ENCODE measurements at places on chromosomes 2 and 18.
A peak's percentile ranks its signal among the peaks of the same experiment; 100 is the strongest.

DNA sequence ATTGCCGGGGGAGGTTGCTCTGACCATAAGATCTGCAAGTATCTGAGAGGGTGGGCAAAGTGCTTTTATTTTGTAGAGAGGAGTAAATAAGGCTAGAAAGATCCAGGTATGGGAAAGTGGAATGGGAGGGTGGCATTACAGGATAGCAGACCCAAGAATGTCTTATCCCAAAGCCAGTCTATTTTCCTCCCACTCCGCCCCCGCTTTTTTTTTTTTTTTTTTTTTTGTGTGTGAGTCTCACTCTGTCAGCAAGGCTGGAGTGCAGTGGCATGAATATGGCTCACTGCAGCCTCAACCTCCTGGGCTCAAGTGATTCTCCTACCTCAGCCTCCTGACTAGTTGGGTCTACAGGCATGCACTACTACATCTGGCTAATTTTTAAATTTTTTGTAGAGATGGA, 31.5 kb downstream of the ARID5A start:
- DNase-seq = no peak

DNA sequence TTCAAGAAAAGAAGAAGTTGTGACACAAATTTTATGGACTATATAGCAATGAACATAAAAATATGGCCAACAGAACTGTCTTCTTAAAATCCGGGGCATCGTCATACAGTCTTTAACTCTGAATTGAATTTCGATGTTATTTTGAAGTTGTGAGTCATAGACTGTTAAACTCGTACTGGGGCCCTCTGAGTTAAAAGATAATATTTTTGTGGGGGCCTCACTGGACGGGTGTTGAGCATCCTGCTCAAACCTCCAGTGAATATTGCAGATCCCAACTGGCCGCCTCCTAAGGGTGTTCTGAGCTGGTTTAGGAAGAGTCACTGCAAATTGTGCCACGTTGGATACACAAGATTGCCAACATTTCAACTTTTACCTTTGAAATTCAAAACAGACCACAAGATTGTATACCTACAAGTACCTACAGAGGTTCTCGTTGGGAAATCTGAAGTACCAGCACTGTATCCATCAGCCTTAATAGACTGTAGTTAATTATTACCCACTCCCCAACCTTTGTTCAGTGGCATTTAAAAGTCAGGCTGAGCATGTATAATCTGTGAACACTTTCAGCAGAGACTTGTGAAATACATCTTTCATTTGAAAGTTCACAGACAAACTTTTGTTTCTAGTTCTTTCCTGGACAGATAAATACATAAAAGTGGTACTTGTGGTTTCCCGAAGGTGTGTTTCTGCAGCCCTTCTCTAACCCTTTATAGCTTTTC, 27.8 kb downstream of the KLHL23 start:
- DNase-seq = no peak

- DNase-seq = no peak
Observed at GRCh38 chr18:73331212-73331772, 463.5 kb upstream of the NETO1 start.

DNA sequence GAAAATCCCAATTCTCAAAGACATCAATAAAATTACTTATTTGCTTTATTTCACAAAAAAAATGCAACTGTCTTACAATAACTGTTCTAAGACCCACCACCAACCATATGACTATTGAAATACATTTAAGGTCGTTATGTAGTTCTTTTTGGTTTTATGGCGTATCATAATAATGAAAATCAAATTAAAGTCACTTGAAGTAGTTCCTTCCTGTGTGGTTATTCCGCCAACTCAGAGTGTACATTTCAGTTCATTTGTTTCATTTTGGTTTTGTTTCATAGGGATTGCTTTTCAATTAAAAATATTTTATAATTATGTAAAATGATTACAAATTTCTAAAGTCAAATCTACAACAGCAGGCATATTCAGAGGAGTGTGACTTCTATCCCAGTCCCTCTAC, 45.9 kb upstream of the AAK1 start:
- DNase-seq = no peak

- no peak for DNase-seq
Observed at GRCh38 chr2:236366049-236366387, 101.8 kb upstream of the ASB18 start.

- DNase-seq = no peak
Observed at GRCh38 chr2:69989441-69990105, 28.1 kb upstream of the ASPRV1 start.

DNA sequence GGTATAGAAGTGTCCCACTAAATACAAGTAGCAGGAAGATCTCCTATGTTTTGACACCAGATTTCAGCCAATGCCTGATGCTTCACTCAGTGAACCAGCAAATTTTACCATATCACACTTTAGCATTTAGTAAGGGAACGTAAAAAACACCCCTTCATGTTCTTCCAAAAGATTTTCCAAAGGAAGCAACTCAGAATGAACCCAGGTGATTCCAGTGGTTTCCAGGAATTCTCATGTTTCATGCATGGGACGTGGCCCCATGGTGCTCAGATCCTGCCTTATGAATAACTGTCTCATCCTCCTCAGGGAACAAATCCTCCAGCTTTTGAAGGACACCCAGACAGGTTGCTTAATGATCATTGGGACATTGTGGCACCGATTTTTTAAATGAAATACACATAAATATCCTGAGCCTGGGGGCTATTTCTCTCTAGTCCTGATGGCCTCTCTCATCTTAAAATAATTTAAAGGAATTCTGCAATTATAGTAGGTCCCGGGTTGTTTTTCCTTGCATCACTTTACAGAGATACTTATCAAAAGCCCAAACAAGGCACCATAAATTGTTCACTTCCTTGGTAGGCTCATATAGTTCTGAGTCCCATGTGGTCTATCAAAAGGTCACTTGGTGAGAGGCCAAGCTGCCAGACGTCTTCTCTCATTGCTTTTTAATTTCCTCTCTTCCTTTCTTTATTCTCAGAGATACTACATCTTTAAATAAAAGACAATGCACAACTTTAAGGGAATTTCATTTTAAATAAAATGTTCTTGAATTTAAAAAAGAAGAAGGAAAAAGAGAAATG, 261.0 kb downstream of the ZNF516 start:
- DNase-seq = no peak

DNA sequence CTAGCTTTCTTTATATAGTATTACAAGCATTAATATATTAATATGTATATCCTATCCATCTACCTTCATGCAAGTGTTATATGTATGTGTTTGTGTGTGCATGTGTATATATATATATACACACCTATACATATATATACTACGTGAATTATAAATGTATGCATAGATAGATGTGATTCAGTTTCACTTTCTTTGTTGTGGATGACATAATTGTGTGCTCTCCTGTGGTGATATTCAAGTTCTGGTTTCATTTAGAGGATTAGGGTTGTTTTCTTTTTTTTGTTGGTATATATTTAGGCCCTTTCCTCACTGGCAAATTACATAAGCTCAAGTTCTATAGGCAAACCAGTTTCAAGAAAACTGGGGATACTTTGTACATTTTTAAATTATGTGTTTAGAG, 225.7 kb upstream of the FANCL start:
- DNase-seq = no peak

- DNase-seq = no peak
Observed at GRCh38 chr2:81901017-81901416, 1596.5 kb upstream of the LRRTM1 start.

DNA sequence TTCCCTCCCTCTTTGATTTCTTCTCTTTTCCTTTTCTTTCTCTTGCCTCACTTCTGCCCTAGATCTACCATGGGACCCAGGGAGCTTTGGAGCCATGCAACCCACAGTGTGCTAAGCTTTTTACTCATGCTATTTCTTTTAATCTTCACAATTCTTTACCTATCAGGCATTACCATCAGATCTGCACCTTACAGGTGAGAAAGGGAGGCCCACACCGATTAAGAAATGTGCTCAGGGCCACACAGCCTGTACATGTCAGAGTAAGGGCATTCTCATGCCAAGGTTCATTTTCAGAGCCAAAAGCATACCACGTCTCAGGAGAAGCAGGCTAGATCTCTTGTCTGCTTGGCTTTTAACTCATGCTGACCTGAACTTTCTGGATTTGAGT, 161.9 kb downstream of the RPIA start:
- no peak for DNase-seq

GRCh38 chr18:50853863-50854271, 25.1 kb upstream of the ME2 start:
- DNase-seq = no peak

- DNase-seq = no peak
Observed at GRCh38 chr2:118845005-118845521, 2.4 kb downstream of the EN1 start.

- DNase-seq = no peak
Observed at GRCh38 chr2:211724933-211725332, 813.7 kb downstream of the ERBB4 start.

GRCh38 chr18:49476664-49477411, 10.2 kb downstream of the C18orf32 start:
- peak; percentile 14 for DNase-seq

DNA sequence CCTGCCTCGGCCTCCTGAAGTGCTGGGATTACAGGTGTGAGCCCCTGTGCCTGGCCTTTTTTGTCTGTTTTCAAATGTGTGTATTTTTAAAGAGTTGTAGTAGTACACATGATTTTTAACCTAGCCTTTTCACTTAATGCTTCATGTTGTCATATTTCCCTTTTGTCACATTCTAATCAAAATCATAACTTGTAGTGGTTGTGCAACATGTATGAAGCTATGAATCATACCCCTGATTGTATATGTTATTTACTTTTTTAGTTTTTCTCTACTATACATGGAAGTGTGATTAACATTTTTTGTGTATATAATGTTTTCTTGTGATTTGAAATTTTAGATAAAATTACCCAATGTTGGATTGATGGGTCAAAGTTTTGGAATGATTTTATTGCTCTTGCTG, 8.5 kb downstream of the GEN1 start:
- no peak for DNase-seq

DNA sequence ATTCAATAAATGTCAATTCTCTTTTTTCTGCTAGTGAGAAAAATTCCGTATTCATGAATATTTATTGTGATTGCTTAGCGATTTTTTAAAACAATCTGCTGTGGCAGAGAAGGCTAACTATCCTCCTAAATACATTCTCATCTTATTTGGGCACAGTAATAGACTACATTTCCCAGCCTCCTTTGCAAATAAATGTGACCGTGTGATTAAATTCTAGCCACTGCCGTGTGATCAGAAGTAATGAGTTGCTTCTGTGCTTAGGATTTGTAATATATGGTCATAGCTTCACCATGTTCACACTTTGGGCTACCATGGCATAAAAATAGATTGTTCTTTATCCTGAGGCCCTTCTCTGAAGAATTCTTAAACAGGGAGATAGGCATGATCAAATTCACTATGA, 179.6 kb downstream of the FAM124B start:
- DNase-seq = no peak

GRCh38 chr2:176665086-176665485, 395.8 kb downstream of the MTX2 start:
- DNase-seq = no peak

DNA sequence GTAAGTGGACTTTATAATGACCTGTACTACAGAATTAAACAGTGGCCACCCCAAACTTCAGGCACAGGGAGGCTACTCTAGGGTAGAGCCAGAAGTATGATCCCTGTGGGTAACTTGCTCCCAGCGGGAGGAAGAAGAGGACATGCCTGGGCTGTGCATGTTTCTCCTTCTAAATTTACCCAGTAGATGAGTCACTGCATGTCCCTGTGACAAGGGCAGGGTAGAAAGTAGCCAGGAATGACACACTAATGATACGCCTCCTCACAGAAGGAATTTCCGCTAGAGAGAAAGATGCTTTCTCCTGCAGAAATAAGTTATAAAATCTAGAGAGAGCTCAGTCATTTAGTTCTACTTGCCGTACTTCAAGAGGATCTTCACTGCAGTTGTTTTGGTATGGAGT, 7.5 kb downstream of the ACYP2 start:
- DNase-seq = no peak

DNA sequence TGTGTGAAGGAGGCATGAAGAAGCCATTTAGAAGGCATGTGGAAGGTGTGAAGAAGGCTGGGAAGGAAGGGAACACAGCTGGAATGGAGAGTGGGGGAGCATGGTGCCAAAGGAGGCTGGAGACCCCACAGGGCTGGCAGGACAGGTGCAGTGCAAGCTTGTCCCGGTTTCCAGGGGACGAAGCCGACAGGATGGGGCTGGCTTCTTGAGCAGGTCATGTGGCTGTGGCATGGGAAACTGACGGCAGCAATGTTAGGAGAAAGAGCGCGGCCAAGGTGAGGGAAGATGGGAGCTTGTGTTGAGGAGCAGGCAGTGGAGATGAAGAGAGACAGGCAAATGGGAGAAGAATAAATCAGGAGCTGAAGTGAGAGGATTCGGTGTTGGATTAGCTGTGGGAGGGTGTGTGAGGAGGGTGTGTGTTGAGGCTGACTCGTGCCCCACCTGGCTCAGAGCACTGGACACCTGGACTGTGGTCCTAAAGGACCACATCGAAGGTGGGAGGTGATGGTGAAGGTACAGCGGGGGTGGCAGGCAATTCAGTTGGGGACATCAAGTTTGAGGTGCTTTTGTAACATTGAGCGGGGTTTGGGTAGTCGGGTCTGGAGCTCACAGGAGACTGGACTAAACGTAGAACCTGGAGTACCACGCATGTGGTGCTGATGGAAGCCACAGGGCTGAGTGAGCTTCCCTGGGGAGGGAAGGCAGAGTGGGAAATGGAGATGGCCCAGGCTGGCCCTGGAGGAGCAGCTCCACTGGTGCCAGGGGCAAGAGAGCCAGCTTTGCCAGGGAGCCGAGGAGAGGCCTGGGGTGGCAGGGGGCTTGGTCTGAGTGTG, 165.6 kb upstream of the HDAC4 start:
- DNase-seq = no peak
